ENCODE measurements at places on chromosomes 2 and 18. TPM values are rescaled to one million over a fixed set of nuclear protein-coding genes. Genes with fewer than 3 reads are reported as not detected.

- H3K4me3 ChIP-seq: no peak overlapping the region
- H3K27ac ChIP-seq: no peak overlapping the region
- no peak for DNase-seq
- no peaks in the 10 kb centered on the region for H3K36me3 ChIP-seq
- H3K27me3 ChIP-seq: no peaks in the 10 kb centered on the region
Measured at GRCh38 chr2:123935405-123935804, 89.7 kb upstream of the CNTNAP5 start.

GRCh38 chr18:76613053-76613754 lies 118.2 kb upstream of the ZNF516 start:
- H3K27me3 ChIP-seq: peaks cover 24% of the 10 kb centered on the region
- no peak overlapping the region for H3K27ac ChIP-seq
- DNase-seq: no peak
- no peaks in the 10 kb centered on the region for H3K36me3 ChIP-seq
- no peak overlapping the region for H3K4me3 ChIP-seq
- no peaks in the 10 kb centered on the region for H3K4me1 ChIP-seq

DNA sequence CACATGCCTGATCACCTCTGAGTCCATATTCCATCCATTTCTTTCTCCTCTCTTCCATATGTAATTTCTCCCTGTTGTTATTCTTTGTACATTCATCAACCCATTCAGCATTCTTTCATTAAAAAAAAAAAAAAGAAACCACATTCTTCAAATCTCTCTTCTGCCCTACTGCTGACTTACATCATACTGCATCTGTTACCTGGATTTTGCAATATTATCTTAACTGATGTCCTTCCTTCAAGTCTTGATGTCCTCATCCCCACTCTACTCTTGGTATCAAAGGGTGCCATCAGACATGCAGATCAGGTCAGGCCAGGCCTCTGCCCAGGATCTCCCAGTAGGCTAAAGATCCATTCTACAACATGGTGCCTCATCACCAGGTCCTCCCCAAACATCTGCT lies 90.6 kb downstream of the SGPP2 start:
- no peak for DNase-seq
- no peak overlapping the region for H3K27ac ChIP-seq
- peaks cover 17% of the 10 kb centered on the region for H3K27me3 ChIP-seq
- H3K36me3 ChIP-seq: no peaks in the 10 kb centered on the region

- H3K27me3 ChIP-seq: no peaks in the 10 kb centered on the region
- no peak overlapping the region for H3K27ac ChIP-seq
- peaks cover 38% of the 10 kb centered on the region for H3K36me3 ChIP-seq
- H3K4me3 ChIP-seq: no peak overlapping the region
- no peak for DNase-seq
- H3K4me1 ChIP-seq: no peaks in the 10 kb centered on the region
Measured at GRCh38 chr18:35694808-35695207, 113.3 kb downstream of the GALNT1 start.

- H3K36me3 ChIP-seq: no peaks in the 10 kb centered on the region
- H3K27ac ChIP-seq: no peak overlapping the region
- H3K4me1 ChIP-seq: no peaks in the 10 kb centered on the region
- DNase-seq: no peak
- no peak overlapping the region for H3K4me3 ChIP-seq
Measured at GRCh38 chr2:60319031-60319547, 234.4 kb downstream of the BCL11A start.

DNA sequence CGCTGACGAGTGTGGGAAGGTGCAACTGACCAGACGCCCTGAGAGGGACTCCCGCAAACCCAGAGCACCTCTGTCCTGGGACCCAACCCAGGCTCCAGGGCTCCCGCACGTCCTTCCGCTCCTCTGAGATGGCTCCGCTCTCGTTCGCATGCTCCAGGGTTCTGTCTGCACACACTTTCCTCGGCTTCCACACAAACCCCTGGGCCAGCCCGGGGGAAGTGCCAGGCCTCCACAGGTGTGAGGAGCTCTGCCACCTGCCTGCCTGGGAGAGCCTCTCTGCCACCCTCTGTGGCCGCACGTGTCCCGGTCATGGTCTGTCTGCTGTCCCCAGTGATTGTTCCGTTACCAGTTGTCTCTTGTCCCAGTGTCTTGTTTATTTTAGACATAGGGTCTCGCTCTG lies 222.9 kb downstream of the HDAC4 start:
- H3K4me1 ChIP-seq: peaks cover 5% of the 10 kb centered on the region
- no peak overlapping the region for H3K4me3 ChIP-seq
- H3K27me3 ChIP-seq: no peaks in the 10 kb centered on the region
- DNase-seq: no peak
- peaks cover 71% of the 10 kb centered on the region for H3K36me3 ChIP-seq

The ELMOD3 gene
- 27.7 TPM for total RNA-seq

The TWIST2 gene
- total RNA-seq: not detected

DNA sequence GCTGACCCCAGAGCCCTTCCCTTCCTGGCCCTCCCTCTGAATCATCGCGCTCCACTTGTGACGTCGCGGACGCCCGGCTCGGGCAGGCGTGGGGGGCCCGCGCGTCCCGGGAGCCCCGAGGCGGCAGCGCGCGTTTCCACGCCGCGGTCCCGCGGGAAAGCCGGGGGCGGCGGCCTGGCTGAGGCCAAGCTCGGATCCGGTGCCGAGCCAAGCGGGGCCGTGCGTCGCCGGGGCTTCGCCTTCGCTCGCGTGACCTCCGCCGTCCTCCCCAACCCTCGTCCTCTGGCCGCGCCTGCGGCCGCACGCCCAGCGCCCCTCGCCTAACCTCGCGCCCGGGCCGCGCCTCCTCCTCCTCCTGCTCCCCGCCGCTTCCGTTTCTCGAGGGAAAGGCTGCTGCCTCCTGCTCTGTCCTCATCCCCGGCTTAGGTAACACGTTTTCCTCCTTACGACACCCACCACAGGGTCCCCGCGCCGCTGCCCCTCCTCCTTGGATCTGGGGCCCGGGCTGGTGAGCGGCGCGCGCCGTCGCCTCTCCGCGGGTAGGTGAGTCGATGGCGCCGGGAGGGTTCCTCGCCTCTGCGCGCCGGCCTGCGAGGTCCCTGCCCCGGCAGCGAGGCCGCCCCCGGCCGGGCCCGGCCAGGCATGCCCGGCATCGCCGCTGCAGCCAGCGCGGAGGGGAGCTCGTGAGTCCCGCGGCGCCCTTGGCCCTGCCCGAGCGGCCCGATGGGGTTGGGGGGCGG lies at the start of gene INPP1:
INPP1 (plus strand) TSS at position 54 of the 740 bp plus-strand sequence. CDS start 16,514 bp downstream, outside the sequence.
- peak within 1 kb of the TSS; percentile 92 for H3K4me3 ChIP-seq
- H3K27ac ChIP-seq: peak within 1 kb of the TSS; percentile 69

- peaks cover 4% of the 10 kb centered on the region for H3K4me1 ChIP-seq
- DNase-seq: no peak
- H3K27me3 ChIP-seq: no peaks in the 10 kb centered on the region
- H3K36me3 ChIP-seq: no peaks in the 10 kb centered on the region
Measured at GRCh38 chr2:30373881-30374302, 73.2 kb upstream of the LCLAT1 start.

- no peak for DNase-seq
- no peak overlapping the region for H3K27ac ChIP-seq
- peaks cover 7% of the 10 kb centered on the region for H3K27me3 ChIP-seq
- H3K4me1 ChIP-seq: no peaks in the 10 kb centered on the region
Measured at GRCh38 chr2:135030826-135031225, 16.4 kb downstream of the MAP3K19 start.

The VIT gene
- total RNA-seq: not detected

DNA sequence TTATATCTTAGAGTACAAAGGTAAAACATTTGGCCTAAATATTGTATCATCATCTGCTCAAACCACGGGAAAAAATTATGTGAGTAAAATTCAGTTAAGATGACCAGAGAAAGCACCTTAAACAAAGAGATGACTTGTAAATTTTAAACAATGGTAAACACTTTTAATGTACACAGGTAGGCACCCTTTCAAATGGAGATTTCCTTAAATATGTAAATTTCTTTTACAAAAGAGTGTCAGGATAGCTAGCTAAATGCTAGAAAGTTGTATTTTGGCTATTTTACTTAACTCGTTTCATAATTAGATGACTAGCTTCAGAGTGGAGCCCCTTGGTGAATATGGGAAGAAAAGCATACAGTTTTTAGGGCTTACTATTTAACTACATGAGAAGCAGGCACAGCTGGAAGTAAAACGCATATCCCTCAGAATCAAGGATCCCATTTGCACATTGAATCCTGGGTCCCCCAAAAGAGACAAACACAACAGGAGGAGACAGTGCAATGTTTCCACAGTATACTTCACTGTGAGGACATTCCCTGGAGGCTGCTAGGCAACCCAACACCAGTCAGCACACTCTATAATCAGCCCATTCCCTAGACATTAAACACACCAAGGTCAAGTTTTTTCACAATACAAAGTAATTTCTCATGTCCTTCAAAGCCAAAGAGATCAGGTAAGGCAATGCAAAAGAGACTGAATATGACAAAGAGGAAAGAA lies 1154.4 kb downstream of the DPP10 start:
- H3K27me3 ChIP-seq: no peaks in the 10 kb centered on the region
- H3K4me3 ChIP-seq: no peak overlapping the region
- DNase-seq: no peak
- no peak overlapping the region for H3K27ac ChIP-seq

DNA sequence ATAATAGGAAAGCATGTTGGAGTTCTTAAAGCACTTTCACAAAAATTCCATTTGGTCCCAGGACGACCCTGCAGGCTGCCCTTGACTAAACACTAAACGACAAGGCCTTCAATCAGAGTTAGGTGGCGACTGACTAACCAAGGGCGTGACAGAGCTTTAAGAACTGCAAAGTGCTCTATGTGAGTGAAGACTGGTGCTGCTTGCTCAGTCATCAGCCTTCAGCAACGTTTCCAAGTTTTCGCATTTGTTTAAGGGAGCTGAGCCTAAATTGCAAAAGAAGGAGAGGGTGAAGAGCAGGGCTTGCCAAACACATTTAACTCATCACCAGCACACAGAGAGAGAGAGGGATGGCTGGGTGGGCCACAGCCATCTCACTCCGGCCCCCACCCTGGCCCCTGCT lies 204.7 kb upstream of the PID1 start:
- no peaks in the 10 kb centered on the region for H3K4me1 ChIP-seq
- H3K36me3 ChIP-seq: no peaks in the 10 kb centered on the region
- DNase-seq: no peak
- H3K27ac ChIP-seq: no peak overlapping the region
- H3K4me3 ChIP-seq: no peak overlapping the region

The MYO3B gene
- total RNA-seq: not detected

- H3K36me3 ChIP-seq: peaks cover 8% of the 10 kb centered on the region
- no peaks in the 10 kb centered on the region for H3K27me3 ChIP-seq
- no peaks in the 10 kb centered on the region for H3K4me1 ChIP-seq
- no peak overlapping the region for H3K4me3 ChIP-seq
Measured at GRCh38 chr2:168781191-168781817, 21.1 kb upstream of the NOSTRIN start.

DNA sequence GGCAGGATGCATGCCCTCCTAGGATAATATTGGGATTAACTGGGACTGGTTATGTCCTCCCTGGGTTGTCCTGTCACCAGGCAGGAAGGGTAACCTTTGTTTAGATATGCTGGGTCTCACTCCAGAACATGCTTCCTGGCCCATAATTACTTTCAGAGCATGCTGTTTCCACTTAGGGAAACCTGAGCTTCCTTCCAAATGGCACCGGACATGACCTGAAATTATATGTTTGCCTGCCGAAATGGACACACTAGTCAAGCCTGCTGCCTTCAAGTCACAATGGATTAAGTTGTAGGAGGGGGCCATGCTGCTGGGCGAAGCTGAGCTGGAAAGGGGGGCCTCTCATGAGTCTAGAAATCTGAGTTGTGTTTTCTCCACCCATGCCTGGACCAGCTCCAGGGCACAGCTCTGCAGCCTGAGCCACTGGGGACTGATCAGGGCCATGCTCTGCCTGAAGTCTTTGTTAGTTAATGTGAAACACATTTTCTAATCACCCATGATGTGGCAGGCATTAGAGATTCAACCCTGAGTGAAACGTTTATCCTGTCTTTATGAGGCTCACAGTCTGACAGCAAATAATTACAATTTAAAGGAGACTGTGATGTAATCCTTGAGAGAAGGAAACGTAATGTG lies 273.3 kb downstream of the TNS1 start:
- no peak for DNase-seq
- no peak overlapping the region for H3K4me3 ChIP-seq
- H3K4me1 ChIP-seq: peaks cover 8% of the 10 kb centered on the region

- no peak overlapping the region for H3K4me3 ChIP-seq
- no peak for DNase-seq
- H3K27ac ChIP-seq: peak overlapping the region; percentile 21
- H3K27me3 ChIP-seq: no peaks in the 10 kb centered on the region
- no peaks in the 10 kb centered on the region for H3K36me3 ChIP-seq
Measured at GRCh38 chr2:27734305-27734704, 37.2 kb upstream of the MRPL33 start.

DNA sequence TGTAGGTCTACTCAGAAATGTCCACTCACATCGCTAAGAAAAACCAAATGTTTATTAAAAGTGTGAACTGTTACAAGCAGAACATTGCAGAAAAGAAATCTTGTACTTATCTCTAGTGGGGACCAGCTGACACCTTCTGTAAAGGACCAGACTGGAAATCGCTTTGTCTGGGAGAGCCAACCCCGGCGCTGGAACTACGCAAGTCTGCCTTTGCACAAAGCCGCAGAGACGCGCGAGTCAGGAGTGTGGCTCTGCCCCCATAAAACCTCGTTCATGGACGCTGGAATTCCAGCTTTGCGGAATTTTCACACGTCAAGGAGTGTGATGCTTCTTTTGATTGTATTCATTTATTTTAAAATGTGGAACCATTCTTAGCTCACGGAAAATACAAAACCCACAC lies 141.9 kb upstream of the SALL3 start:
- H3K4me1 ChIP-seq: no peaks in the 10 kb centered on the region
- H3K27ac ChIP-seq: no peak overlapping the region
- DNase-seq: no peak
- no peak overlapping the region for H3K4me3 ChIP-seq
- H3K36me3 ChIP-seq: no peaks in the 10 kb centered on the region

- no peak for DNase-seq
- no peaks in the 10 kb centered on the region for H3K4me1 ChIP-seq
- H3K27ac ChIP-seq: no peak overlapping the region
- H3K27me3 ChIP-seq: no peaks in the 10 kb centered on the region
- no peak overlapping the region for H3K4me3 ChIP-seq
Measured at GRCh38 chr2:33134791-33135560, 188.2 kb downstream of the LTBP1 start.

The LYPD1 gene
- total RNA-seq: not detected

- H3K36me3 ChIP-seq: peaks cover 11% of the 10 kb centered on the region
- H3K4me3 ChIP-seq: no peak overlapping the region
- no peak overlapping the region for H3K27ac ChIP-seq
- peaks cover 48% of the 10 kb centered on the region for H3K4me1 ChIP-seq
Measured at GRCh38 chr2:237977380-237977779, 10.6 kb downstream of the UBE2F start.

The ITGA4 gene
- 206 TPM for total RNA-seq

DNA sequence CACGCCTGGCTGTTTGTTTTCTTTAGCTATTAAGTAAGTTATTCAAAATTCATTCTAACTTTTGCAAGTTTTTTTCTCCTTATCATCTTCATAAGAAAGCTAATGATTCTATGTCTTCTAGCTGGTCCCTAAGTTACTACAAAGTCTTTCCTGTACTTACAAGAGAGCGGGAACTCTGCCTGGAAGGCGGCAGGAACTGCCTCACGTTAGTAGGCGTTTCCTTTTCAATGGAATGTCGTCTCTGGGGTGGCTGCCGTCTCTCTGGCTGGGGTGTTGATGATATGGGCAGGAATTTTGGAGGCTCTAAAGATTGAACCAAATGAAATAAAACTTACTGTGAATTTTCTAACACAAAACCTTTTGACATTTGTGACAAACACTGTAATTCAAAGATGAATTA lies 55.5 kb downstream of the PRELID3A start:
- no peak overlapping the region for H3K4me3 ChIP-seq
- no peak overlapping the region for H3K27ac ChIP-seq
- DNase-seq: no peak
- H3K36me3 ChIP-seq: no peaks in the 10 kb centered on the region
- no peaks in the 10 kb centered on the region for H3K4me1 ChIP-seq

Measured in naive thymus-derived CD8-positive, alpha-beta T cell (primary cell).